Placental epithelial cell (primary cell): ENCODE measurements at places on chromosomes 4 and X. TPM values are rescaled to one million over a fixed set of nuclear protein-coding genes. Genes with fewer than 3 reads are reported as not detected.

The IL9R gene
- not detected in 2 replicates for total RNA-seq

The FUNDC2 gene
- 36.1 and 42.5 TPM in 2 replicates for total RNA-seq

The ESX1 gene
- not detected in 2 replicates for total RNA-seq

The OPRPN gene
- not detected in 2 replicates for total RNA-seq

The PPP1R2C gene
- total RNA-seq, result not detected in 2 replicates

The MID2 gene
- total RNA-seq, result 25.9 and 27.4 TPM in 2 replicates

The FHIP1A gene
- 14.5 and 17.6 TPM in 2 replicates for total RNA-seq

The PDCL2 gene
- total RNA-seq, result not detected in 2 replicates

The SPANXA2 gene
- not detected in 2 replicates for total RNA-seq

The TSPAN7 gene
- not detected in 2 replicates for total RNA-seq

The ZXDA gene
- total RNA-seq, result 10.6 and 12.8 TPM in 2 replicates

The SLC49A3 gene
- 1.1 and 3.9 TPM in 2 replicates for total RNA-seq

The WDFY3 gene
- total RNA-seq, result 115 and 128 TPM in 2 replicates

The SSX2B gene
- total RNA-seq, result not detected in 2 replicates

The MAGIX gene
- 16.3 and 21.6 TPM in 2 replicates for total RNA-seq

The CC2D2A gene
- 18.2 and 19.6 TPM in 2 replicates for total RNA-seq

The CT45A5 gene
- not detected in 2 replicates for total RNA-seq

The MTTP gene
- total RNA-seq, result not detected in 2 replicates

The EXOC1L gene
- total RNA-seq, result not detected in 2 replicates

The BTC gene
- total RNA-seq, result not detected in 2 replicates

The GUCY1B1 gene
- total RNA-seq, result 5.0 and 9.0 TPM in 2 replicates

The CFP gene
- total RNA-seq, result under 0.01 TPM in 1 of 2 replicates, not detected in the other

The GUCY1A1 gene
- 106 and 171 TPM in 2 replicates for total RNA-seq

The ARHGEF6 gene
- under 0.01 TPM in 2 replicates for total RNA-seq

The OTC gene
- total RNA-seq, result not detected in 2 replicates

The CSN1S1 gene
- not detected in 2 replicates for total RNA-seq

The GRID2 gene
- not detected in 2 replicates for total RNA-seq

The PDE5A gene
- total RNA-seq, result 8.5 and 11.4 TPM in 2 replicates

The PABPC1L2A gene
- total RNA-seq, result not detected in 2 replicates

The VEGFC gene
- 0.43 and 0.79 TPM in 2 replicates for total RNA-seq

The AFP gene
- total RNA-seq, result 2.3 TPM in 1 of 2 replicates, not detected in the other

The RBMXL3 gene
- not detected in 2 replicates for total RNA-seq

The SUPT20HL1 gene
- not detected in 2 replicates for total RNA-seq

The GPAT3 gene
- 1.7 and 2.4 TPM in 2 replicates for total RNA-seq

The CNOT6L gene
- 16.4 and 17.3 TPM in 2 replicates for total RNA-seq

The RBMX2 gene
- 13.7 and 23.2 TPM in 2 replicates for total RNA-seq

The JAKMIP1 gene
- total RNA-seq, result not detected in 2 replicates

The ZAR1 gene
- 0.33 and 0.79 TPM in 2 replicates for total RNA-seq

The CPZ gene
- total RNA-seq, result 10.4 and 39.7 TPM in 2 replicates

The ZNF275 gene
- total RNA-seq, result 6.3 and 9.0 TPM in 2 replicates

The FHL1 gene
- 4.7 and 71.8 TPM in 2 replicates for total RNA-seq

The CLDN22 gene
- total RNA-seq, result not detected in 2 replicates

The VSIG1 gene
- total RNA-seq, result under 0.01 and 0.11 TPM in 2 replicates

The DUSP9 gene
- under 0.01 and 0.54 TPM in 2 replicates for total RNA-seq

The BTK gene
- total RNA-seq, result not detected in 2 replicates

The PCDH7 gene
- total RNA-seq, result 111 and 221 TPM in 2 replicates

The G6PD gene
- total RNA-seq, result 44.8 and 112 TPM in 2 replicates

The SUPT20HL2 gene
- not detected in 2 replicates for total RNA-seq

The XAGE1B gene
- total RNA-seq, result not detected in 2 replicates

The ADH7 gene
- total RNA-seq, result not detected in 2 replicates

The HHIP gene
- total RNA-seq, result not detected in 2 replicates
